Fibroblast of skin of scalp (primary cell): ENCODE measurements at places on chromosomes 7 and 10.

DNA sequence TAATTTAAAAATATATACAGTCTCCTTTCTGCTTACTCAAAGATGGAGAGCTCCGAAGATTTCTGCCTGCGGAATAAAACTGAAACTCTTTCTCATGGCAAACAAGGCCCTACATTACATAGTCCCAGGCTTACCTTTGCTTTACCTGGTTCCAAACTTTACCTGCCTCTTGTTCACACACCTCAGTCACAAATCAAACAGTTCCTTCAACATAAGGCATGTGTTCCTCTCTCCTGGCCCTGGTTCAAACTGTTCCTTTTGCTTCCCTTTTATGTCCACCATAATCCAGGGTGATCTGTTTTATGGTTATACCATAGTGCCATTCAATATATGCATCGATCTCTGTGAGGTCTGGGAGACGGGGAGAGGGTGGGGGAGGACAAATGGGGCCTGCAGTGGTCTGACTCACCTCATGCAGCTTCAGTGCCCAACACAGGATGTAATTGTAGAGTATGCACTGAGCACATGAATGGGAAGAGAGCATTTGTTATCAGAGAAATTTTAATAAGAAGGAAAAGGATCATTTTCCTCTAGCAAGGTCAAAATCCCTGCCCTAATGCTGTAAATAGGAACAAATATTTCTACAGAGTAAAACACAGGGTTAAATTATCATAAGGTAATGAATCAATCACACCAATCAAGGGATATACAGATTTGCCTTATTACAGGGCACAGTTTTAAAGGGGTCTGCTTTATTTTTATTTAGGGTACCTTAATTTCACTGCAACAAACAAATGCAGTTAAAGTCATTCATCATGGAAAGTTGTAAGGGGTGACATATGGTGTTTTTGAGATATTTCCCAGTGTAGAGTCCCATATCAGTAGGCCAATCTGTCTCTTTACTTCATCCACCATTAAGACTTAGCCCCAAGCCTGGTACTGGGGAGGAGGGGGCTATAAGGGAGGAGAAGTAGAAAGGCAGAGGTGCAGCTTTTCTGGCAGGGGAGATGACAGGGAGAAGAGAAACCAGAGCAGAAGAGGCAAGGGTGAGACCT lies 88.8 kb upstream of the PDE1C start:
- peak; percentile 8 for DNase-seq

DNA sequence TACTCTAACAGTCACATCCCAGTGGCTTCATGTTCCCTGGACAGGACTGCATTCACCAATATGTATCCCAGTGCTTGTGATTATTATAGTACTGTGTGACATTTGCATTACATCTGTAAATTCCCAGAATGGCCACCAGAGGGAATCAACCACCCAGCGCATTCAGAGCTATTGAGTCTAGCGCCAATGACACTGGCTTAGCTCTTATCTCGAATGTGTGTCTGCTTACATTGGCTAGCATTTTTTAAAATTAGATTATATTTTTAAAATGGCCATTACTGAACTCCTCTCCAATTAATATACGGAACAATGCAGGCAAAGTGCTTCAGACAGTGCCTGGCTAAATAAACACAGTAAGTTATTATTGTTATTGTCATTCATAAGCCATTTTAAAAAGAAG lies 36.3 kb downstream of the TRIL start:
- DNase-seq, result peak; percentile 70

DNA sequence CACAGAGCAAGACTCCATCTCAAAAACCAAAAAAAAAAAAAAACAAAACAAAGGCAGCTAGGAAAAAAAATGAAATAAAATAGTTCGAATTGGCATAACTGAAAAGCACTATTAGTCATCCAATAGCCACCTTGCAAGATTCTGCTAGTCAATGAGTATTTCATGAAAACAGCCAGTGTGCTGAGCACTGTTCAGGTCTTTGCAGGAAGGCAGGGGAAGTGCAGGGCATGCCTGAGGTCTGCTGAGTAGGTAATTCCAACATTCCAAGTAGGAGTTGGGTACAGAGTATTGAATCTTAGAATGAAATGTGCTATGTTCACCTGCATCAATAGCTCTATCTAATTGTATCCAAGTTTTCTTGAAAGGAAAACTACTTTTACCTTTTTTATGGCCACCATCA lies 22.9 kb downstream of the ABRAXAS2 start:
- DNase-seq, result no peak

DNA sequence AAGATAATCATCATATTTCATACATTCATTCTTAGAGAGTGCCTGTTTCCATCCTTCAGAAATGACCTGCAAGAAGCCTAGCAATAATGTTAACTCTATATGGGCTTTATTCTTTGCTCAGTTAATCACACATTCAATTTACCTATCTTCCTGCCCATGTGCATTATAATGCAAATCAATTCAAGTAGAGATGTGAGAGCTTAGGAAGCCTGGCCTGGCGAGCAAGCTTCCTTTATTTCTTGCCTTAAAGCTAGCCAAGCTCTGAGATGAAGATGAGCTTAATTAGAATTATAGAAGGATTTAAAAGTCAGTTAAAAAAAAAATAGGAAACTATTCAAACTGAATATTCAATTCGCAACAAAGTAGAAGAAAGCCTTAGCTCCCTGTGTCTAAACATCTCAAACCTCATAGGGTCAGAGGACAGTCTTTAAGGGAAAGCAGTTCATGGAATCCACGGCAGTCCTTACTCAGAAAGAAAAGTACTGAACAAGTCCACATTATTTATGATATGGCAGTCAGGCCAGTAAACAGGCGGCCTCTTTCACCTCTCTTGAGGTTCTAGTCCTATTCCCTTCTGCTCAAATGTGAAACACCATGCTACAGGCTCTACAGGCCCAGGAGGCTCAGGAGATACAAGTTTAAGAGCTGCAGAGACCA lies 214.1 kb downstream of the TFEC start:
- DNase-seq, result no peak
